ENCODE measurements at places on chromosomes 1 and 21.

GRCh38 chr1:11272544-11272831 lies 510 bp upstream of the UBIAD1 start:
- DNase-seq: no peak

- DNase-seq: no peak
Observed at GRCh38 chr1:223150443-223150842, 7.4 kb upstream of the TLR5 start.

DNA sequence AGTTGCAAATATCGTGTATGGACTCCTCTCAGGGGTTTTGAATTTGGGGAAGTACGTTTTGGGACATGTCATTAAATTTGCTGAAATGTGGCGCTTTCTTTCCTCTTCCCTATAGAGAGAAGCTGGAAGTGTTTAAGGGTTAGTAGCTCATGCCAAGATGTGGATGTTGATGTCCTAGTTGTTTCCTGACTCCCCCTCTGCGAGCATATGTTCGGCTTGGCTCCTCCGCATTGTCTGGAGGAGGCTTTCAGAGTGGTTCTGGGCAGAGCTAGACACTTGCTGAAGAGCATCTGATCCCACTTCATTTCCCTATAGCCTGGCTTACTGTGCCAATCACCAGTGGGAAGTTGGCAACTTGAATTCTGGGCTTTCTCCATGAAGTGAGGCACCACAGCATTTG lies 347.4 kb upstream of the B3GALT2 start:
- DNase-seq: no peak

- peak; percentile 83 for DNase-seq
Observed at GRCh38 chr1:24391882-24392603, 21.5 kb downstream of the STPG1 start.

DNA sequence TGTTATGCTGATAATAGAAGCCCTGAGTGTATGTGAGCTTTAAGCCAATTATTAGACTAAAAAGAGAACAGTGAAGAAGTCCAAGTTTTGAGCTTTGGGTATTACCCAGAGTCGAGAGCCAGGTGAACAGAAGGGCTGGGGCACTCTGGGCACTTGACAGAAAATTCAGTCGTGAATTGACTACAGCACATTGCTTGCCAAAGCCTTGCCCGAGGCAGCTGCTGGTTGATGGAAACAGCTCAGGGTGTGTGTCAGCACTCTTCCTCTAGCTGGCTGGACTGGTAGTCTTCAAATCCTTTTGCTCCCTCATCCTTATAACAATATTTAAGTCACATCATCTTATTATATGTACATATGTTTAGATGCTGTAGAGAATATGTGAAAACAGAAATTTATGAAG lies 21.3 kb downstream of the PDE4B start:
- no peak for DNase-seq

DNA sequence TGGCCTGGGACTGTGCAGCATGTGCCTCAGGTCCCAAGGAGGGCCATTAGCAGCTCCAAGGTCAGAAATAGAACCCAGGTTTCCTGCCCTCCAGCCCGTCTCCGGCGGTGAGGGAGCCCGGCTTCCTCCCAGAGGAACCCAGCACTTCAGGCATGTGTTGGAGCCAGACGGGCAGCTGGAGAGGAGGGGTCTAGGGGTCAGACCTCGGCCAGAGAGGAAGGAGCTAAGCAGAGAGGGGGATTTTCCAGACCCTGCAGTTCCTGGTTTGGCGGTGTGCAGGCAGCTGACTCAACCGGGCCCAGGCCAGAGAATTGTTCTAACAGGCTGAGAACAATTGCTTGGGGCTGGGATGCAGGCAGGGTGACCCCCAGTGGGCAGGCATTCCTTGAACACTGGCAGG lies 37.1 kb downstream of the HSPG2 start:
- no peak for DNase-seq

DNA sequence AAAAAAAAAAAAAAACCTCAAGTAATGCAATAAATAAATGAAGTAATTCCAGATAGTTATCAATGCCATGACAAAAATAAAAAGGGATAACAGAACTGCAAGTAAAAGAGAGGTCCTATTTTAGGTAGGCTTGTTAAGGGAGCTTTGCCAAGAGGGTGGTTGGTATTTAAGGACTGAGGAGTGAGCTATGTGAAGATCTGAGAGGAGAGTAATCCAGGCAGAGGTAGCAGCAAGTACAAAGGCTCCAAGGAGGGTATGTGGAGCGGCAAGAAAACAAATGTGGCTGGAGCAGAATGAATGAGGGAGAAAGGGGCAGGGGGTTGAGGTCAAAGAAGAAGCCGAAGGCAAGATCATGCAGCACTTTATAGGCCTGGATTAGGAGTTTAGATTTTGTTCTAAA lies 59.9 kb upstream of the CDC42BPA start:
- no peak for DNase-seq

- no peak for DNase-seq
Observed at GRCh38 chr1:29716306-29716705, 480.0 kb downstream of the PTPRU start.

DNA sequence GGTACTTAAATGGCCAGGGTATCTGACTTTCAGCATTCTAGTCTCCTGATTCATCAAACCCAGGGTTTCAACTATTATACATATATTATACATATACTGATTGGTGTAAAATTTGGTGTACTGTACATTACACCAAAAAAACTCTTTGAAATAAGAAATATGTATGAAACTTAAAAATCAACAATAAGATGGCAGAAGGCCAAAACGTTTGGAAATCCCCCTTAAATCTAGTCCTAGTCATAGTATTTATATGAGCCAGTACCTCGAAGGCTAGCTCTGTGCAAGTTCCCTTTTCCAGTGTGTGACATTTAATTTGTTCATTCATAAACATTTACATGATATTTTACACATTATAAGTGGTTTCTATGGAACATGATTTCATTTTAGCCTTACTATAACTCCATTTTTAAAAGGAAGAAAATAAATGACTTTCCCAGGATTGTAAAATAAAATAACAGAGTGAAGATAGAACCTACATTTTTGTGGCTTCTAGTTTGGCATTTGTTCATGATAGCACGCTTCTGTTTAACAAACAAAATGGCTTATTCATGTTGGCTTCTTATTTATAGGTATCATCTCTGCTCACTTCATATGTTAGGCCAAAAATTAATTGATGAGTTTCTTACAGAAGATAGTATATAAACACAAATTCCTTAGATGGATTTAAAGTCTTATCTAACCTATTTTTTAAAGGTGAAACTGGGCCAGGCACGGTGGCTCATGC lies 18.8 kb upstream of the ZNF281 start:
- DNase-seq: no peak

DNA sequence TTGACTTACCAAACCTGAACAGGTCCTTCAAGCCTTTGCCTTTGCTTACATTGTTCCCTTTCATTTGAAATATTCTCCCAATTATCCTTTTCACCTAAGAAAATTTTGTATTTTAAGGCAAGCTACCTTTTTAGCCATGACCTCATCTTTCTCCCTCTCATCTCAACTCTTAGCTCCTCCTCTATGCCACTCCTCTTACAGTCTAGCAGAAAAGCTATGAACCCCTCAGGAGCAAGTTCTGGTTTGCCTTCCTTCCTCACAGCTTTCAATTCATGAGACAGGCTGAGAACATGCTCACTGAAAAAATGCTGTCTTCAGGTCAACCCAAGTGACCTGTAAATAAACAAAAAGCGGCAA lies 8.3 kb upstream of the MUTYH start:
- no peak for DNase-seq

- DNase-seq: no peak
Observed at GRCh38 chr21:45111703-45112102, 37.3 kb downstream of the ADARB1 start.

DNA sequence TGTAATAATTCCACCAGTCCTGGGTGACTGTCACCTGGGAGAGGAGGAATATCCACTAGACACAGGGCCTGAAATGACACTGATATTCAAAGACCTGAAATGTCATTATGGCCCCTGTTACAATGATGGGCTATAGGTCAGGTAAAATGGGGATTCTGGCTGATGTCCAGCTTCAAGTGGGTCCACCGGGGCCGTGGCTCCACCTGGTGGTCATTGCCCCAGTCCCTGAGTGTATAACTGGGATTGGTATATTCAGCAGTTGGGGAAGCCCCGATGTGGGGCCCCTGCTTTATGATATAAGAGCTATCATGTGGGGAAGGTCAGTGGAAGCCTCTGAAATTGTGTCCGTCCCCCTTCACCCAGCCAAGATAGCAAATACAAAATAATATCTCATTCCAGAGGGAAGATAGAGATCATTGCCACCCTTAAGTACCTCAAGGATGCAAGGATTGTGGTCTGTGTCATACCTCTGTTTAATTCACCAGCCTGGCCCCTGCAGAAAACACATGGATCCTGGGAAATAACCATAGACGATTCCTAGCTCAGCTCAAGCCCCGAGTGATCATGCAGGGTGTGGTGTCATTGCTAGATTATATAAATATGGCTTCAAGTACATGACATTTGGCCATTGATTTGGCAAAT lies 19.4 kb downstream of the PLEKHO1 start:
- peak; percentile 67 for DNase-seq

DNA sequence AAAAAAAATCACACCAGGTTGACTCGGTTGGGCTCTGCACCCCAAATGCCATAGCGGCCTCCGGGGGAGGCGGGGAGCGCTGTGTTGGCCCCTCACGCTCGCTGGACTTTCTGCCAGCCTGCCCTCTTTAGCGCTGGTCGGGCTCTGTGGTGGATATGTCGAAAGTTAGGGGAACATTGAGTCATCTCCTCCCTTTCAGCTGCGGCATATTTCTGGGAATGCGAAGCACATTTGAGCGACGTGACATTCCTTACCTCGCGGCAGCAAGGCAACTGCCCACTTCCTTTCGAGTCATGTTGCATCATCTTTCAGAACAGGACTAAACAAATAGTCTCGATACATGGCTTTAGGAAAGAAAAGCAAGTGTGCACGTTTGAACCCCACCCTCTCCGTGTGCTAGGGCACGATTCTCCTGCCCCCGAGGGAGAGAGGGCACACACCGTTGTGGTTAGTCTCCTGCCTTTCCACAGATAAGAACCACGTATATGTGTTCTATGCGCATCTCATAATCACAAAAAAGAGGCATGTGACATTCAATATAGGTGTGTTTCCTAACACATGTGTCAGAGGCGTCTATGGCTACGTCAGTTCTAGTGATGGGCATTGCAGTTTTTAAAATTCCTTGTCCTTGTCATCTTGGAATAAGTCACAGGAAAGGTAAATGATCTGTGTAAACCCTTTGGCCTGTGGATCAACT lies 105.9 kb upstream of the SLC45A1 start:
- peak; percentile 40 for DNase-seq

DNA sequence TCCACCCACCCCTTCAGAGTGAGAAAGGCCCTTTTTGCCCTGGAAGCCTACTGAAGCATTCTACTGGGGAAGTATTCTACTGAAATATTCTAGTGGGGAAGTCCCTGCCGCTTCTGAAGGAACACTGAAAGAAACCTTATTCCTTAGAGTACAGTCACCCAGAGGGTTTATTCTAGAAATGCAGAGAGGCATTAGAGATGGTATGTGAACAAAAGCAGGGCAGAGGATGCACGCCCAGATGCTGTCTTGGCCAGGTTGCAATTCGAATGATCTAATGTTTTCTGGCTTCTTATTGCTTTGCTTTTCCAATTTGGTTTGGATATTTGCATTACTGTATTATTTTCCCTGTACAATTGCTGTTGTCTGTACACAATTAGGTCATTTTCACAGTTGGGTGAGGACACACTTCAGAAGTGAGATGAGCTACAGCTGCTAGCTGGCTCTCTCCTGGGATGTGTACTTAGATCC lies 37.1 kb downstream of the CCN1 start:
- no peak for DNase-seq

GRCh38 chr1:41430582-41430981 lies 53.9 kb downstream of the EDN2 start:
- DNase-seq: no peak

DNA sequence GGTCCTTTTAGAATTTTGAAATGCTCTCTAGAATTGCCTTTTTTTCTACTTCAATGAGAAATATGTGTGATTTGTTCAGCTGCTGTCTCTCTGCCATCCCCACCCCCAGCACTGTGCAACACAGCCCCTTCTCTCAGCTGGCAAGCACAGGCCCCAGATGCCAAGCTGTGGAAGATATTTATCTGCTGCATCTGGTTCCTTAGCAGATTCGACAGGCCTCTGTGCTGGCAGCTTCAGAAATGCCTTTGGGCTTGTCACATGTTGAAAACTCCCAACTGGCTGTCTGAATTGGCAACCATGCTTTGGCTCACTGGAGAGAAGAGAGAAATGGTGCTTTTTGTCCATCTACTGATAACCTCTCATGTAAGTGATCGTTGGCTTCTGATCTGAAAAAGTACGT lies 206.7 kb upstream of the C1orf87 start:
- no peak for DNase-seq

DNA sequence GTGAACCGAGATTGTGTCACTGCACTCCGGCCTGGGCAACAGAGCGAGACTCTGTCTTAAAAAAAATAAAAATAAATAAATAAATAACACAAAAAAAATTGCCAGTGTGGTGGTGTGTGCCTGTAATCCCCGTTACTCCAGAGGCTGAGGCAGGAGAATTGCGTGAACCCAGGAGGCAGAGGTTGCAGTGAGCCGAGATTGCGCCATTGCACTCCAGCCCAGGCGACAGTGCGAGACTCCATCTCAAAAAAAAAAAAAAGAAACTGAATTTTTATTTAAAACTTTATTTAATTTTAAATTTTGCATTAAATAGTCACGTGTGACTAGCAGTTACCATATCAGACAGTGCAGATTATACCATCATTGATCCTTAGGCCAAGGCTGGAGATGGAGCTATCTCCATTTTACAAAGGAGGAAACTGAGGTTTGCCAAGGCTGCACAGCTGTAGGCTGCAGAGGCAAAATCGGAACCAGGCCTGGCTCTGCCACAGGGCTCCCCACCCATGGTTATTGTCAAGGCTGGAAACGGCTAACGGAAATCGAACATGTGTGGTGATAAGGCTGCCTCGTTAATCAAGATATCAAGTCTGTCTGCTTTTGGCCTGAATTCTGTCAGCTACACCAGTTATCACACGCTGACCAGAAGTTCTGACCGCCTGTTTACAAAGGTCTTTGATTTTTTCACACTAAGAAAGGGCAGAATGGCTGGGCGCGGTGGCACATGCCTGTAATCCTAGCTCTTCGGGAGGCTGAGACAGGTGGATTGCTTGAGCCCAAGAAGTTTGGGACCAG lies 20.5 kb downstream of the HSPG2 start:
- no peak for DNase-seq

DNA sequence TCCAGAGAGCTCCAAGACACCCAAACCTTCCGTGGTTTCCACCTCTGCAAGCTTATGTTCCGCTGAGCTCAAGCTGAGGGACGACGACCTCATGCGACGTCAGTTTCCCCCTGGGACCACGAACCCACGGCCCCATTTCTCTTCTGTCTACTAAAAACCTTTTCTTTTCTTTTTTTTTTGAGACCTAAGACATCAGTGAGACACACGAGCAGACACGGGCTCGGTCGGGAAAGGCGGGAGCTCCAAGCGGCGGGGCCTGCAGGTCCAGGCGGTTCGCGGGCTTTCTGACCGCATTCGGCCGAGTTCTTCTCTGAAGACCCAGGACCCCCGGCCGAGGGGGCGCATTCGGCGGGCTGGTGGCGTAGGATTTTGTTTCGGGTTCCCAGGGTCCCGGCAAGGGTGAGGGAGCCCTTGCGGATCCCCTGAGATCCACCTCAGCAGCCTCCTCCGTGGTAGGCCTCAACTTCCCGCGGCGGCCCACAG lies 402 bp downstream of the C21orf58 start:
- no peak for DNase-seq

- DNase-seq: no peak
Observed at GRCh38 chr1:7290971-7291970, 479.8 kb upstream of the VAMP3 start.
